ENCODE measurements at places on chromosomes 1 and 21.

- H3K27me3 ChIP-seq = no peaks in the 10 kb centered on the region
- peak overlapping the region; percentile 62 for H3K27ac ChIP-seq
- no peaks in the 10 kb centered on the region for H3K36me3 ChIP-seq
- no peak overlapping the region for H3K4me3 ChIP-seq
These were observed 3.6 kb upstream of the CRABP2 start for GRCh38 chr1:156709031-156709430.

DNA sequence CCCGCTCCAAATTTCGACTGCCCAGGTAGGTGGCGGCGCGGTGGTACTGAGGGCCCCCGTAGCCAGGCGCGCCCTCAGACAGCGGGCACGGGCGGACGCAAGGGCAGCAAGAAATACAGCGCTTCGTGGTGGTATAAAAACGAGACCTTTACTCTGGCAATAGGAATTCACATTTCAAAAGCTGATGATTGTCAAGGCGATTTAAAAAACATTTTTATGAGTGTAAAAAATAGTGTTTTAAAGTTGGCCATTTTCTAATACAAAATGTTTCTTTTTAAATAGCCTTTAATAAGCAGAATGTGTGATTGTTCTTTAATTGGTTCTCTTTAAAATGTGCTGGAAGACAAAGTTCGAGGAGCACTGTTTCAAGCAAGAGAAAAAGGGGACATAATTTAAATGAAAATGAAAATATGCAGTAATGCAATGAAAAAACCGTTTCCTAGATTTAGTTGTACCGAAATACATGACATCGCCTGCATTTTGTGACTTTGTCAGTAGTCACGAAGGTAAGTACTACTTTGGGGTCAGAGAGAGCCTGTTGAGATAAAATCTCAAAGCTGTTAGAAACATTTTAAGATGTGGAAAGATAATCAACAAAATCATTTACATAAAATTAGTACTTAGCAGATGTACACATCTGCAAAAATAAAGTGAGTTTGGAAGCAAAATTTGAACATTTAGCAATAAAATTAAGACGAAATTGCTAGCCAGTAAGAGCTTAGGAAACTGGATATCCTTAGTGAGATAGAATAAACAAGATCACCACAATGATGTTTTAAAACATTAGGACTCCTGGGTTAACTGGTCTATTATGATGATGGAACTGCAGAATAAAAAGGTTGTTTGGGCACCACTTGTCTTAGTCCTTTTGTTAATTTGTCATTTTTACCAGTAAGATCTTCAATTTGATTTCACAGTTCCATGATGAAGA is 1.1 kb upstream of the PSMG1 start:
- peak overlapping the region; percentile 95 for H3K27ac ChIP-seq
- peaks cover 47% of the 10 kb centered on the region for H3K4me1 ChIP-seq
- DNase-seq = no peak
- no peaks in the 10 kb centered on the region for H3K27me3 ChIP-seq

DNA sequence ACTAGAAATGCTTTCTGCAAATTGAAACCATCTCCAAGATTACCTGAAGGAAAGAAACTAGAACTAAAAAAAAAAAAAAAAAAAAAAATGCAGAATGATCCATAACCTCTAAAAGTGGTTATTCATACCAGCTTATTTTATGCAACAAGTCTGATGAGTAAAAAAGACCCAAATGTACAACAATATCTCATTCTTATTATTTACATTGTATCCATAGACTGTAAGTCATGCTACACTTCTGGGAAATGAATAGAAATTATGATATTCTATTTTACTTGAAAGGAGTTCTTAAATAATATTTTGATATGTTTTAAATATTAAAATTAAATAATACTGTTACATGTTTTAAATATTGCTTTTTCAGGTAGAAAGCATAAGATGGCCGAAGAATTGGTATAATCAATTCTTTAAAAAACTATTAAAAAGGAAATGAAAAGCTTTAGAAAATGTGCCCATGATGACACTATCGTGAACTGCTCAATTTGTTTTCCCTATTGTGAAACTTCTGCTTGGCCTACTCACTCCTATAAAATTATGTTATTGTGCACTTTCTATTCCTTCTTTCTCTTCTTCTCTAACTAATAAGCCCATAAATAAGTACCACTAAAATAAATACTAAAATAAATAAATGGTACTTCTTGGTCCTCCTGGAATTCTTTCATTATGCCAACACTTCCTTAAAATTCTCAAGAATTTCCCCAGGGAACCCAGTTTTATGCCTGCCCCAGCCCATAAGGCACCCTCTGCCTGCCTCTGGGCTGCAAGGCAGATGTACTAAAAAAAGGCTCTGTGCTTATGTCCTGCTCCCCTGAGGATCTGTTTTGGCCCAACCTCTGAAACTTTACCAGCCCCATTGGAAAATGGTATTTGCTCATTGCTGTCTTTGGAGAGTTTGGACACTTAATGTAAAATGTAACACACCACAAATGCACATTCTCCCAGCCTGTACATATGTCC is 18.1 kb downstream of the SAMSN1 start:
- no peak for DNase-seq
- no peaks in the 10 kb centered on the region for H3K36me3 ChIP-seq
- no peak overlapping the region for H3K4me3 ChIP-seq
- H3K27ac ChIP-seq = no peak overlapping the region
- H3K4me1 ChIP-seq = no peaks in the 10 kb centered on the region
- H3K27me3 ChIP-seq = no peaks in the 10 kb centered on the region

- H3K27ac ChIP-seq = peak overlapping the region; percentile 63
- DNase-seq = no peak
- peaks cover 28% of the 10 kb centered on the region for H3K36me3 ChIP-seq
- H3K27me3 ChIP-seq = no peaks in the 10 kb centered on the region
- peaks cover 59% of the 10 kb centered on the region for H3K4me1 ChIP-seq
These were observed 71.9 kb downstream of the SMYD2 start for GRCh38 chr1:214352838-214353237.

DNA sequence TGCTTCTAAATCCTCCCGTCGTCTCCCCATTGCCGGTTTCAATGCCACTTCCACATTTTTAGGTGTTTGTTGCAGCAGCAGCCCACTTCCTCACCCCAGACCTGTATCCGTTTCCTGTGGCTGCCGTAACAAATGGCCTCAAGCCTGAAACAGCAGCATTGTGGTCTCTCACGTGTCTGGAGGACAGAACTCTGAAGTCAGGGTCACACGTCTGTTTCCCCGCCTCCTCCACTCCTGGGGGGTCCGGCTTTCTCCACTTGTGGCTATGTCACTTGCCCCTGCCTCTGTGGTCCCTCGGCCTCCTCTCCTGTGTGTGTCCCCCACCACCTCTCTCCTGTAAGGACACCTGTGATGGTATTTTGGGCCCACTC is 21.8 kb downstream of the TRPM2 start:
- no peak for DNase-seq
- no peaks in the 10 kb centered on the region for H3K36me3 ChIP-seq
- H3K27me3 ChIP-seq = peaks cover 50% of the 10 kb centered on the region
- H3K4me1 ChIP-seq = peaks cover 5% of the 10 kb centered on the region
- H3K4me3 ChIP-seq = no peak overlapping the region

DNA sequence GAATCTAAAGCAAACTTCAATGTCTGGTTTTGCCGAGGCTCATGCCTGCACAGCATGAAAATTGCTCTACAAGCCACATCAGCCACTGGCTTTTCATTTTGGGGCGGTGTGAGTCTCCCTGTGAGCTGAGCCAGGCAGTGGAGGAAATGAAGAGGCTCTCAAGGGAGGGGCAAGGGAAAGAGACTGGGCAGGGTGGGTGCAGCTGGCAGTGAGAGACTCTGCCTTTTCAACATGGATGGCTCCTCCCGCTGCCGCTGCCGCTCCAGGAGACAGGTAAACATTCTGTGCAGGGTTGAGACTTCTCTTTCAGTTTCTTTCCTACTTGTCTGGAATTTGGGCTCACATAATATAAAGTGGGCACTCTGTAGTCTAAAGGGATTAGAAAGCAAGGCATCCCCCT is 11.3 kb upstream of the CTSE start:
- H3K27ac ChIP-seq = no peak overlapping the region
- H3K4me3 ChIP-seq = no peak overlapping the region
- DNase-seq = no peak
- H3K36me3 ChIP-seq = peaks cover 4% of the 10 kb centered on the region
- H3K27me3 ChIP-seq = peaks cover 42% of the 10 kb centered on the region
- peaks cover 5% of the 10 kb centered on the region for H3K4me1 ChIP-seq

GRCh38 chr1:208944981-208945451 is 638.5 kb upstream of the CAMK1G start:
- DNase-seq = no peak
- H3K27ac ChIP-seq = no peak overlapping the region

- no peak overlapping the region for H3K27ac ChIP-seq
- peaks cover 8% of the 10 kb centered on the region for H3K4me1 ChIP-seq
- no peaks in the 10 kb centered on the region for H3K36me3 ChIP-seq
- no peaks in the 10 kb centered on the region for H3K27me3 ChIP-seq
- no peak overlapping the region for H3K4me3 ChIP-seq
These were observed 195.7 kb downstream of the MIS18A start for GRCh38 chr21:32083197-32083596.

DNA sequence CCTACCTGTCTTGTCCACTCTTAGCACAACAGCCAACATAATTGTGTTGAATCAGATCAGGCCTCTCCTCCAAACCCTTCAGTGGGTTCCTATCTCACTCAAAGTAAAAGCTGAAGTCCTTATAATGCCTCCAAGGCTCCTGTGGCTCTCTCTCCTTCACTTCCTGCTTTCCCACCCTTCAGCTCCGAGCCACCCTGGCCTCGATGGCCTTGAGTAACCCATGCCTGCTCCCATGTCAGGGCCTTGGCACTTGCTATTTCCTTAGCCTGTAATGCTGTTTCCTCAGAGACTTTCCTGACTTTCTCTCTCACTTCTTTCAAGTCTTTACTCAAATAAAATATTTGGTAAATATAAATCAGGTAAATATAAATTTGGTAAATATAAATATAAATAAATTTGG is 8.1 kb upstream of the PLEKHM2 start:
- no peaks in the 10 kb centered on the region for H3K27me3 ChIP-seq
- peaks cover 15% of the 10 kb centered on the region for H3K4me1 ChIP-seq
- DNase-seq = no peak

GRCh38 chr1:108747171-108747850 is 837 bp downstream of the STXBP3 start:
- H3K4me3 ChIP-seq = peak overlapping the region; percentile 93
- H3K27ac ChIP-seq = peak overlapping the region; percentile 100
- no peaks in the 10 kb centered on the region for H3K27me3 ChIP-seq
- peaks cover 25% of the 10 kb centered on the region for H3K4me1 ChIP-seq
- DNase-seq = no peak

GRCh38 chr1:26459573-26460031 is 12.6 kb upstream of the HMGN2 start:
- no peaks in the 10 kb centered on the region for H3K27me3 ChIP-seq
- peaks cover 40% of the 10 kb centered on the region for H3K36me3 ChIP-seq
- no peak for DNase-seq
- H3K27ac ChIP-seq = no peak overlapping the region
- no peak overlapping the region for H3K4me3 ChIP-seq

GRCh38 chr21:15749861-15750159 is 20.0 kb downstream of the USP25 start:
- H3K4me1 ChIP-seq = peaks cover 60% of the 10 kb centered on the region
- H3K27me3 ChIP-seq = no peaks in the 10 kb centered on the region
- H3K27ac ChIP-seq = peak overlapping the region; percentile 60
- no peak for DNase-seq

DNA sequence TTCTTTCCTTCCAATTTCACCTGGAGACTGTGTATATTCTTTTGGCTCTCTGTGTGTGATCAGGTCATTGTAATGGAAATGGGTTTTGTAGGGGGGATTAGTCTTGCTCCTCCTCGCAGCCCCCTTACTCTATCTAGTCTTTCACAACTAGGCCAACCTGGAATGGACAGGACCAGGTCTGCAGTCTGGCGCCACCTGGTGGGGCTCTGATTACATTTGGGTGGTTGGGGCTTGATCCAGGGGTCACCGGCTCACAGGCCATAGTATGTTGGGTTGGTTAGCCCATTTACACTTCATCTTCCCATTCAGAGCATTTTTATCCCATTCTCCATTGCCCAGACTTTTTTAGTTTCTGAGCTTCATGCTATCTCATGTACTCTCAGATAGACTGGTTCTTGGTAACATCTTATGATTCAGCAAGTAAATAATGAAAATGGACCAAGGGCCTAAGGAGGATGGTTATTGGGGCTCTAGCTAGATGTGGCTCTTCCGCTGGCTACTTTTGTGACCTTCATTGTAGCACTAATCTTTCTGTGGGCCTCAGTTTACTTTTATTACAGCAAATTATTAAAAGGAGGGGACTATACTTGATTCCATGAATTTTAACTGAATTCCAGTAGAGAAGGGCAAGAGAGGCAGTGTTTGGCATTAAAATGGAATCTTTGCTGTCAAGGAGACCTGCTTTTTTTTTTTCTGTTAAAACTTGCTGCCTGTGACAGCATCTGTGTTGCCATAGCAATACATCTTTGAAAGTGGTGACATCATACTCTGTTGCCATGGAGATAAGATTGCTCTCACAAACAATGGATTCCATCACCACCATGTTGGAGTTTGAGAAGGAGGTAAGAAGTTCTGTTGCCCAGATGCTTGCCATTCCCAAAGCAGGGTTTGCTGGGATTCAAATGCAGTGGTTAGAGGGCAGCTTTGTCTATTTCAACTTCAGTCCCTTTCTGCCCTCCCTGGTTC is 150.1 kb downstream of the PLXNA2 start:
- DNase-seq = no peak
- no peak overlapping the region for H3K4me3 ChIP-seq
- H3K27me3 ChIP-seq = no peaks in the 10 kb centered on the region
- peaks cover 21% of the 10 kb centered on the region for H3K4me1 ChIP-seq
- H3K36me3 ChIP-seq = peaks cover 34% of the 10 kb centered on the region
- H3K27ac ChIP-seq = peak overlapping the region; percentile 22

DNA sequence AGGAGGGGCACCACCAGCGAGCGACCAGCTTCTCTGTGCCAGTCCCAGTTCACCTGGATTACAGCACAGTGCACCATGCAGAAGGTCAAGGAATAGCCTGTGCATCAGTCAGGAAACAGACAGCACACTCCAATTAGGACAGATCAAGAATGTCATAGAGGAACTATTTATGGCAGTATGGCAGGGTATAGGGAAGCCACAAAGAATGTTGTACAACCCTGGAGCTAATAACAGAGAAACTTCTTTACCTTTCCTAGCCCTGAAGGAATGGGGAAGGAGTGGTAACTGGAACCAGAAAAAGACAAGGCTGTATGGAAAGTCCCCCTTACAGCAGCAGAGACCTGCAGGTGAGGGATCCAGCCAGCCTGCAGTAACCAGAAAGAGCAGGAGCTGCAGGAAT is 87.8 kb upstream of the USP24 start:
- no peak for DNase-seq
- H3K36me3 ChIP-seq = peaks cover 4% of the 10 kb centered on the region
- no peak overlapping the region for H3K4me3 ChIP-seq
- no peak overlapping the region for H3K27ac ChIP-seq

- no peak for DNase-seq
- no peaks in the 10 kb centered on the region for H3K4me1 ChIP-seq
- peaks cover 4% of the 10 kb centered on the region for H3K27me3 ChIP-seq
- H3K4me3 ChIP-seq = no peak overlapping the region
These were observed 108.5 kb upstream of the LRRC7 start for GRCh38 chr1:69459244-69459643.

- no peak for DNase-seq
- no peak overlapping the region for H3K27ac ChIP-seq
- peaks cover 2% of the 10 kb centered on the region for H3K27me3 ChIP-seq
- H3K4me1 ChIP-seq = peaks cover 4% of the 10 kb centered on the region
These were observed 5.4 kb upstream of the PAFAH2 start for GRCh38 chr1:26003262-26003661.

All from chondrocyte (in vitro differentiated cells).